T-helper 2 cell treated with Interferon-gamma antibody and Interleukin-4, amounts not matched to agents 5 μg/mL and 100 μg/mL, for 36 hours (primary cell): ENCODE measurements at places on chromosomes 3 and 15.
A peak's percentile ranks its signal among the peaks of the same experiment; 100 is the strongest.

- peaks cover 33% of the 10 kb centered on the region for H3K4me1 ChIP-seq
- H3K4me3 ChIP-seq, result peak overlapping the region; percentile 73
- peak overlapping the region; percentile 46 for H3K27ac ChIP-seq
- H3K27me3 ChIP-seq, result no peaks in the 10 kb centered on the region
These were observed 60.7 kb downstream of the PIAS1 start for GRCh38 chr15:68114840-68115239.

- H3K27ac ChIP-seq, result no peak overlapping the region
- H3K4me3 ChIP-seq, result no peak overlapping the region
- peaks cover 46% of the 10 kb centered on the region for H3K4me1 ChIP-seq
- H3K36me3 ChIP-seq, result peaks cover 30% of the 10 kb centered on the region
These were observed 7.0 kb downstream of the FILIP1L start for GRCh38 chr3:100107221-100107814.

- no peaks in the 10 kb centered on the region for H3K36me3 ChIP-seq
- H3K27ac ChIP-seq, result peak overlapping the region; percentile 80
- DNase-seq, result no peak
- H3K4me3 ChIP-seq, result peak overlapping the region; percentile 82
- no peaks in the 10 kb centered on the region for H3K27me3 ChIP-seq
These were observed 26.6 kb downstream of the CGGBP1 start for GRCh38 chr3:88032245-88032644.

GRCh38 chr3:69684309-69684961 is 54.8 kb upstream of the MITF start:
- DNase-seq, result no peak
- no peak overlapping the region for H3K4me3 ChIP-seq
- H3K27me3 ChIP-seq, result no peaks in the 10 kb centered on the region
- H3K27ac ChIP-seq, result no peak overlapping the region
- H3K36me3 ChIP-seq, result no peaks in the 10 kb centered on the region

GRCh38 chr3:156256256-156256655 is 135.9 kb downstream of the KCNAB1 start:
- no peak for DNase-seq
- H3K4me3 ChIP-seq, result no peak overlapping the region
- no peaks in the 10 kb centered on the region for H3K4me1 ChIP-seq

DNA sequence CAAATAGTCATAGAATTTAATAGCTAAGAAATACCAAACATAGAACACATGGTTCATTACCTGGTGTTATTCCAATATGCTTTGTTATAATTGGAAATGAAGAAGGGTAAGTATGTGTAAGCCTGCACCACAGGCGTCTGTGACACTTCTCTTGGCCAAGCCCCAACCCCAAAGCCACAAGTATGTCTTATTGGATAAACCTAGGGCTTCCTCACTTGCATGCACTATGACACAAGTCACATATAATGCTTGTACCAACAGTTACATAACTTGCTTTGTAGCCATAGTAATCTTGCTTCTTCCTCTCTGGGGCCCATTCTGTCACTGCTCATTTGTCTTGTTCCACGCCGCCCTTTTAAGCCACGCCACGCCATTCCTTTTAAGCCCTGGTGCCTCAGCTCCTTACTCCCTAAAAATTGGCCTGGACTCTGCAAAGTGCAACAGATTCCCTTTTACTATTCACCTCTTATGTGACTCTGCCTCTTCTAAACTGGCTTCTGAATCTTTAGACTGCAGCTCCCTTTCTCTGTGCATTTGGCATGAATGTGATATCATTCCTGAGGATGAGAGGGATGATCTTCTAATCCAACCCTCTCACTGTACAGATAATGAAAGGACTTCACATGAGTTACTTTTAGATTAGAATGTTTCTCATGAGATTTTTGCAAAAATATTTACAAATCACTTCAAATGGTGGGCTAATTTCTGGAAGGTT is 48.1 kb upstream of the EPHA3 start:
- H3K27ac ChIP-seq, result no peak overlapping the region
- H3K36me3 ChIP-seq, result no peaks in the 10 kb centered on the region
- no peak for DNase-seq
- no peak overlapping the region for H3K4me3 ChIP-seq
- no peaks in the 10 kb centered on the region for H3K27me3 ChIP-seq

DNA sequence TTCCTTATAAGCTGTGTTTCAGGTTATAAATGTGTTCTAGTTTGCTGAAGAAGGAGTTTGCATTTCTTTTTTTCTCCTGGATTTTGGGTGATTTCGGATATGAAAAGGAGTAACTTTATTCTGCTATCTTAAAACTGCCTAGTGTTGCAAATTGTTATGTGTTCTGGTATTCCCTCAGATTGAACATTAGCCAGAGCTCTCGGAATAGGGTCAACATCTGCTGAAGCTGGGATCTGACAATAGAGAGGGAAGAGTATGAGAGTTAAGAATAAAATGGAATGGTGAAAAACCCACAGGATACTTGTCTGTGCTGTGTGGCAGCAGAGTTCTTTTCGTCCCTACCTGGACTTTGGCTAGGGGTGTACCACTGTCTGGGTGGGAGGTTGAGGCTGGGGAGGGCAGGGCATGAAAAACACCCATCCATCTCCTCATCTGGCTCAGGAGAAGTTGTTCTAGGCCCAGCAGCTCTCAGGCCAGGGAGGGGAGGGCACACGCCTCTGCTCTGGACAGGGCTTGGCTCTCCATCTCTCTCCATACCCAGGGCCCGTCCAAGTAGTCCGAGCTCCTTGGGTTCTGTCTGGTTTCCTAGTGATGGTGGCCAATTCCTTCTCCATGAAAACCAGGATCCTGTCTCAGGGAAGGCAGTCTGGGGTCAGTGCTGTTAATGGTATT is 13.2 kb downstream of the SPSB4 start:
- peaks cover 8% of the 10 kb centered on the region for H3K4me1 ChIP-seq
- peaks cover 12% of the 10 kb centered on the region for H3K27me3 ChIP-seq
- no peak for DNase-seq
- H3K27ac ChIP-seq, result no peak overlapping the region
- H3K4me3 ChIP-seq, result no peak overlapping the region
- no peaks in the 10 kb centered on the region for H3K36me3 ChIP-seq
